Myocyte (in vitro differentiated cells): ENCODE measurements at places on chromosomes 11 and 22. TPM values are rescaled to one million over a fixed set of nuclear protein-coding genes. Genes with fewer than 3 reads are reported as not detected.

DNA sequence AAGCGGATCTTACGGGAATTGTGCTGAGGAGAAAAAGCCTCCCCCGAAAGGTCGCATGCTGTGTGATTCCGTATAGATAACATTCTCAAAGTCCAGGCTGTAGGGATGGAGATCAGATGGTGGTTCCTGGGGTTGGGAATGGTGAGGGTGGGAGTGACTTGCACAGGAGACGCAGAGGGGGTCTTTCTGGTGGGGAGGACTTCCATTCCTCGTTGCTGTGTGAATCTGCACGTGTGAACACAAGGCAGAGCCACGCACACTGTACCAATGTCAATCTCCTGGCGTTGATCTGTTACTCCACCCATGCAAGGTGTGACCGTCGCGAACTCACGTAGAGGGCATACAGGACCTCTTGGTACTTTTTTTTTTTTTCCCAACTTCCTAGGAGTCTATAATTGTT lies 59.0 kb upstream of the KCNQ1OT1 start:
- DNase-seq, result no peak

The APOL4 gene
- total RNA-seq, result 5.1 and 9.2 TPM in 2 replicates

DNA sequence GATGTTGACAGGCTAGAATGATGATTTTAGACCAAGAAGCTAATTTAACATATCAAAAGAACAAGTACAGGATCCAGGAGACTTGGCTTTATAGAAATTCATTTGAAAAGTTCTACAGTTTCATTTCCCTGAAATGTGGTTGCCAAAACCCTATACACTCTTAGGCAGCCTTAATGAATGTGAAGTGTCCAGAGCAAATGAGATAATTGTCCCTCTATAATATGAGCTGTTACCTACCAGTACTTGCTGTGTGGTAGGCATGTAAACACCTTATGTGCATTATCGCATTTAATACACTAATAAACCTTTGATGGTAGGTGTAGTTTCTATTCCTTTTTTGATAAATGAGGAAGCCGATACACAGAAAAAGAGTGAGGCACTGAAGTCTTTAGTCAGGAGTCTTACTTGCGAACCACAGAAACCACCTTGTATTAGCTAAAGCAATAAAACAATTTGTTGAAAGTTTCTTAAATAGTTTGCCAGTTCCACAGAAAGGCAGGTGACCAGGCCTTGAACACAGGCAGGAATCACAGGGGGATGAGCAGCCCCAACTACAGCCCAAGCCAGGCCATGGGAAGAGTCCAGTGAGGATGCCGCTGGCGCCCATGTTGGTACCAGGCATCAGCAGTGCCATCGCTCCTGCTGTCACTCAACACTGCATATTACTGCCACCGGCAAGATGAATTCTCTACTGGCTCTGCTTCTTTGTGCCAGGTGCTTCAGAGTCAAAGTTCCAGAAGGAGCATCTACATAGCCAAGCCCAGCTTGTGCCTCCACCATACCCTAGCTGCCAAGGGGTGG lies 81.7 kb downstream of the SWAP70 start:
- no peak for DNase-seq

The RASD2 gene
- 0.36 and 0.45 TPM in 2 replicates for total RNA-seq

GRCh38 chr11:131689049-131689925 lies 318.9 kb downstream of the NTM start:
- no peak for DNase-seq
